ENCODE measurements at places on chromosomes 5 and 9.

GRCh38 chr9:98254228-98255060 lies 1.0 kb downstream of the TBC1D2 start:
- no peak for DNase-seq

- no peak for DNase-seq
Observed at GRCh38 chr5:126002222-126002897, 420.8 kb upstream of the GRAMD2B start.

DNA sequence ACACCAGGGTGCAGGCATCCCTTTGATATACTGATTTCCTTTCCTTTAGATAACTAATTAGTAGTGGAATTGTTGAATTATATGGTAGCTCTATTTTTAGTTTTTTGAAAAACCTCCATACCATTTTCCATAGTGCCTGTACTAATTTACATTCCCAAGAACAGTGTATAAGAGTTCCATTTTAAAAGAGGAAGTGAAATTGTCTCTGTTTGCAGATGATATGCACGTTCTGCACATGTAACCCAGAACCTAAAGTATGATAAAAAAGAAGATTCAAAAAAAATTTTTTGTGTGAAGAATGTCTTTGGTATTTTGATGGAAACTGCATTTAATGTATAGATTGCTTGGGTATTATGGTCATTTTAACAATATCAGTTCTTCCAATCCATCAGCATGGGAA lies 424.0 kb upstream of the CCNH start:
- DNase-seq, result no peak

- DNase-seq, result no peak
Observed at GRCh38 chr5:113735751-113736150, 222.3 kb downstream of the YTHDC2 start.

DNA sequence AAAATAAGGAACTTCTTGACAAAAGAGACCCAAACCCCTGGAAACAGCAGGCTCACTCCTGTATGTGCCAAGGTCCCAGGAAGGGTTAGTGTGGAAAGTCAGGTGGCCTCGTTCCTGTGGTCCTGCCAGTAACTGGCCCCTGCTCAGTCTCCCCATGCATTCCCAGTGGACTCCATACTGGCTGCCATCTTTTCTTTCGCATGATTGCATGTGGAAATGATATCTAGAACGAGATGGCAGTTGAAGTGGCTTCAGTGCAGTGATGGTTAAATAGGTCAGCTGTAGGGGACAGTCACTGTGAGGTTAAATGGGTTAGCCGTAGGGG lies 30.4 kb downstream of the AHRR start:
- DNase-seq, result no peak

DNA sequence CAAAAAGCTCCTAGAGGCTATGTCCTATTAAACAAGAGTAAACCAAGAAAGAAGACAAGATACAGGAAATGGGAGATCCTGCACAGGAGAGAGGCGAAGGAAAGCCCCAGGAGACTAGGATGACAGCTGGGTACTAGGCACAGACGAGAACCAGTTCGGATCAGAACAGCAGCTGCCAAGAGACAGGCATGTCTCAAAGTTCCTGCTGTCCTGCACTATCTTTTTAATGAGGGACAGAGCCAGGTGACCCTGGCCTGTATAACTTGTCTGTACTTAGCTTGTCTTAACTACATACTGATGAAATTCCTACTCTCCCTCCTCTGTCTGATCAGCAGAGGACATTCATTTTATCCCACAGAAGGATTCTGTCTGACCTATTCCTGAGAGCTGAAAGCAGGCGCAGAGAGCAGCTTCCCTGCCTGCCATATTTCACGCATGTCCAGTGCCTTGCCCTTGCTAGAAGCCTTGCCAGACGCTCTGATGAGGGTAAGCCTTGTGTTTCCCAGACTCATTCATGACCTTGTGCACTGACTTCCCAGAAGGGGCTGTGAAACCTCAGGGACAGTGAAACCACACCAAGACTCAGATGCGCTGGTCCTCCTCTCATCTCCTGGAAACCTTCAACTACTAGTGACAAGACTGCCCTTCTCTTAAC lies 24.7 kb downstream of the TSC1 start:
- DNase-seq, result no peak

DNA sequence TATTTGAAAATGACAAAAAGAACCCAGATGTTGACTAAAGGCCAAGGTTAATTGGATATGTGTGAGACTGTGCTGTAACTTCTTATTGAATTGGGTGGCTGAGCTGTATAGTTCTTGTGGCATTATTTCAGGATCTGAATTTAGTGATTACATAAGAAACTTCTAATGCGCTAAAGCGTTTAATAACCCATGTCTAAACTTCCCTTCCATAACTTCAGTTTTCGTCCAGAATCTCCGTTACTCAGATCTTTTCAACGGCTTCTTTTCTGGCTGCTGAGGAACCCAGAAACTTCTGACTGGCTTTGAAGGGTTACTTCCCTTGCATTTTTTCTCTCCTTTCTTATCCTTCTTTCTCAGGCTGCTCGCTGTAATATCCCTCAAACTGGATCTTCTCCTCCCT lies 28.1 kb upstream of the C9orf72 start:
- DNase-seq, result no peak

- no peak for DNase-seq
Observed at GRCh38 chr5:128798871-128799270, 166.4 kb upstream of the SLC27A6 start.

DNA sequence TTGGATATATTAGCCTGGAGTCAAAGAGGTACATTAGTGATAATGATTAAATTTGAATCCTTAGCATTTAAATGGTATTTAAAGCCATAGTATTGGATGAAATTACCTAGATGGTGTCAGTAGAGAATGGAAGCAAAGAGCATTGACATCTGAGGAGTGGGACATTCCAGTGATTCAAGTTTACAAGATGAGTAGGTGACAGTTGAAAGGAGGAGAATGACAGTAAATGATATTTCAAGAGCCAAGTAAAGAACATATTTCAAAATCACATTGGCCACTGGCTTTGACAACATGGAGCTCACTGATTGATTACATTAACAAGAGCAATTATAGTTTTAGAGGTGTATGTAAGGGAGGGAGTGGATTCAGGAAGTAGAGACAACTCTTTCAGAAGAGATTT lies 93.9 kb upstream of the MEF2C start:
- no peak for DNase-seq

DNA sequence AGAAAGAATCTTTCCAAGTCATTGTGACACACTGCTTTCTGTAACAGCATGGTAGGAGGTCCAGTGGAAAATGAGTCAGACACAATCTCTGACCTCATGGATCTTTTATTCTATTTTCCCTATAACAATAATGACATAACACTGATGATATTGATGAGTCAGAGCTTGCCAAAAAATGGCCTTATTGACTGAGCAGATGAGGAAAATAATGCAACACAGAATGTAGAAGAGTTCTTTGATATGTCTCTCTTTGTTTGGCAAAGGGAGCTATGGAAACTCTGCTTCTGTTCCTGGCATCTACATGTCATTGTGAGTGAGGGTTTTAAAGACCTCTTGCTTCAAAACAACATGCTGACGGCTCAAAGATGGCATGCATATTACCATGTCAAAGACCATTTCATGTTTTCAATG lies 443.1 kb upstream of the ZNF608 start:
- DNase-seq, result no peak

- DNase-seq, result no peak
Observed at GRCh38 chr9:107793541-107793940, 304.0 kb upstream of the KLF4 start.

GRCh38 chr9:15944341-15944740 lies 391.5 kb downstream of the CCDC171 start:
- DNase-seq, result no peak

DNA sequence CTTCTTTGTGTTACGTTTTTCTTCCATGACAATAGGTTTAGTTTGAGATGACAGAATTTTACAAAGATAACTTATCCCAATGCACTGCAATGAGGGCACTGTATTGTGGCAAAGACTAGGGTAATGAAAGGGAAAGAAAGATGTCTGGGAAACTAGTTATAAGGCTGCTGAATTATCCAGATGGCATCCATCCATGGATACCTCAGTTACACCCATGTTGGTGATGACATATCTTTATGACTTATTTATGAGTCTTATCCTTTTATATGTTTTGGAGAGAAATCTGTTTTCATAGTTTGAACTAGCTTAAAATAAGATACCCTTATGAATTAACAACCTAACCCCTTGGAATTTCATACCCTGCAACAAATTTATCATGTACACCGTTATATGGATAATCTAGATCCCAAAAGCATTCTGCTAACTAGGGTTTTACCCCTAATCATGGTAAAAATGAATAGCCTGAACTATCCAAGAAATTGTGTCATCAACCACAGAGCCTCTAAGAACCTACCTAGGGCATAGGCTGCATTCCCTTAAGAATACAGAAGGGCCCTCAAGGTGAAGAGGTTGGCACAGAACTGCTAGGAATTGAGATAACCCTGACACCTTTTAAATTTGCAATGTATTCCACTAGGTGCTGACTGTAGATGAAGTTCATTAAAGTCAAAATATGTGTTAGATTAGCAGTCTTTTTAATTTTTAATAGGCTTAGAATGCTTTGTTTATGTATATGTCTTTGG lies 49.5 kb upstream of the RORB start:
- DNase-seq, result no peak

GRCh38 chr5:10486511-10487344 lies 45.0 kb downstream of the ROPN1L start:
- no peak for DNase-seq

DNA sequence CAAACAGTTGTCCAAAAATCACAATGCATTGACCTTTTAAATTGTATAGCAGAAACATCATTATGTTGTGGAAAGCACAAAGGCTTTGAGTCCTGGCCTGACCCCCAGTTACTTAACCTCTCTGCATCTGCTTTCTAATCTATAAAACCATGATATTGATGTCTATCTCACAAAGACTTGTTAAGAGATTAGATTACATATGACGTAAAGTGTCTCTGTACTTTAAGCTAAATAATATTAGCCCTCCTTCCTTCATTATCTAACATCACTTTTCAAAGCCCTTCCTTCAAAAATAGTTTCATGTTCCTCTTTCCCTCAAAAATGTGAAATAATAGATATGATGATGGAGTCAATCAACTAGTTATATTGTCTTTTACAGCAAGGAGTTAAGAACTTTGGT lies 3.4 kb downstream of the ADAMTS6 start:
- DNase-seq, result no peak

- no peak for DNase-seq
Observed at GRCh38 chr5:57166276-57166675, 7.6 kb upstream of the GPBP1 start.

DNA sequence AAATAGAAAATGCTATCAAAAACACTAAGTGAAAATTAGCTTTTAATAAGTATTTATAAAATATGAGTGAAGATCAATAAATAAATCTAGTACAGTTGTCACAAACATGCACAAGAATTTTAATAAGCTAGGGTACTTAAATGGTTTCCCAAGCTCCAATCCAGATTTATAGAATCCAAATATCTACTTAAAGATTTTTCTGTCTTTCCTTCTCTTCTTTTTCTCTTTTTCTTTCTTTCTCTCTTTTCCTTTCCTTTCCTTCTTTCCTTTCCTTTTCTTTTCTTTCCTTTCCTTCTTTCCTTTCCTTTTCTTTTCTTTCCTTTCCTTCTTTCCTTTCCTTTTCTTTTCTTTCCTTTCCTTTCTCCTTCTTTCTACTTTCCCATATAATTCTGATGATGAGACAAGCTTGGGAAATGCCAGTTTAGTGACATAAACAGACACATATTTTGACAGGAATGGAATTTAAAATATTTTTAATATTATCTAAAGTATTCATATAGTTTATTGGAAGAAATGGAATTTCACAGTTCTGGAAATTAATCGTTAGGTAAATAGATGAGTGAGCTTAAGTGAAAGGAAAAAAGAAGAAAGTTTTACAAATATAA lies 832.8 kb downstream of the NR2F1-AS1 start:
- DNase-seq, result no peak

- no peak for DNase-seq
Observed at GRCh38 chr9:8382777-8383527, 583.4 kb upstream of the DMAC1 start.

GRCh38 chr5:127909066-127909465 lies 174.5 kb upstream of the SLC12A2 start:
- no peak for DNase-seq

- no peak for DNase-seq
Observed at GRCh38 chr5:61949054-61949678, 356.8 kb upstream of the KIF2A start.

DNA sequence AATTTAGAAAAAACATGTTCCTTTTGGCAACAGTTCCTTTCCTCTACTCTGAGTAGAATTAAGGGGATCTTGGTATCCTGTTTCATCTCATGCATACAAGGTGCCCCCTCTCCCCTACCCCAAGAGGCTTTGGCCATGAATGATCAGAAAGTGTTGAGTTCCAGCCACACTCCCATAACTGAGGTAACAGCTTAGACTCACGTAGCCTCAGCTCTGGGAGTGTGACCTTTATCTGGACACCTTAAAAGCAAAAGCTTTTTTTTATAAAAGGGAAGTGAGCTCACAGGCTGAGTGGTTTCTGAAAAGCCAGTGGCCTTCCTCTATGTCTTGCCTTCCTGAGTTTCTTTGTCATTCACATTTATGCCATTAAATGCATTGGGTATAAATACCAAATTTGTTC lies 900 bp upstream of the HAVCR2 start:
- DNase-seq, result no peak

GRCh38 chr5:153655201-153655510 lies 164.7 kb downstream of the GRIA1 start:
- DNase-seq, result no peak

- DNase-seq, result no peak
Observed at GRCh38 chr5:178196986-178197385, 7.3 kb upstream of the HNRNPAB start.

GRCh38 chr9:21660976-21661375 lies 141.5 kb upstream of the MTAP start:
- DNase-seq, result no peak

- DNase-seq, result no peak
Observed at GRCh38 chr9:70438341-70438928, 24.0 kb upstream of the KLF9 start.

- DNase-seq, result no peak
Observed at GRCh38 chr9:108688051-108688450, 167.7 kb downstream of the ACTL7B start.

DNA sequence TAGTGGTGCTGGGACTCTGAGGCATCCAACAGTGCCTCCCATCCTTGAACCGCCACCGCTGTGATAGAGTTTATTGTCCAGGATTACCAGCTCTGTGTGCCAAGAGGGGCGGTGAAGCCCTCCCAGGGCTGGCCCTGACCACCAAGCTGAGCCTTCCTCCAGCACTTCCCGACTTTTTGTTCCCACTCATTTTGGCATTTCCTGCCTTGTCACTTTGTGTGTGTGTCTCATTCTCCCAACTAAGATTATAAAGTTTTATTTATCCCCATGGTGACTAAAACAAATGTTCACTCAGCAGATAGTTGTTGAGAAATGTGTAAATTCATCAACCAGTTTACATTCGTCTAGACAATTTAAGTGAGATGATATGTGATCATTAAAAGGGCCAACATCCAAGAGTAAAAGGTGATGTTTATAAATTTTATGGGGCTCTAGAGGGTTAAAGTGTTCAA lies 2.5 kb downstream of the F2R start:
- DNase-seq, result no peak

Data from activated T-helper 1 cell treated with anti-CD3 and anti-CD28 coated beads, Interleukin-2, amount 50 U/mL, for 16 hours (primary cell).